ENCODE measurements at places on chromosomes 6 and 20.

DNA sequence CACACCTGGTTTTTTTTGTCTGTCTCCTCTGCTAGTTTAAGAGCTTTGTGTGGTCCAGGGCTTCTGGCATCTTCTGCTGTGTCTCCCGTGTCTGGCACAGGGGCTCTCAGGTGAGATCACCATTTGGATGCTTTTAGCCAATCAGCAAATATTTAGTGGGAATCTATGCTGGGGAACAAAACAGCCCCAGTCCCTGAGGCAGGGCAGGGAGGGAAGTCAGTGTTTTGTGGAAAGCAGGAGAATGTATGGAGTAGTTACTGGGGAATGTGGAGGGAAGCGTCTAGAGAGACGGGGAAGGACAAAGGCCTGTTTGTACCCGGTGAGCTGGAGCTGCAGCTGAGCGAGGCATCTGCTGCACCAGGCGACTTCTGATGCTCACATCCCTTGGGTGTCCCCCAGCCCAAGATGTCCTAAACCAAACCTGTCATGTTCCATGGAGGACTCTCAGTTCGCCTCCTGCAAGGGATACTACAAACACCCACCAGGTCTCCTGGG is 49.3 kb upstream of the NNAT start:
- DNase-seq, result no peak

DNA sequence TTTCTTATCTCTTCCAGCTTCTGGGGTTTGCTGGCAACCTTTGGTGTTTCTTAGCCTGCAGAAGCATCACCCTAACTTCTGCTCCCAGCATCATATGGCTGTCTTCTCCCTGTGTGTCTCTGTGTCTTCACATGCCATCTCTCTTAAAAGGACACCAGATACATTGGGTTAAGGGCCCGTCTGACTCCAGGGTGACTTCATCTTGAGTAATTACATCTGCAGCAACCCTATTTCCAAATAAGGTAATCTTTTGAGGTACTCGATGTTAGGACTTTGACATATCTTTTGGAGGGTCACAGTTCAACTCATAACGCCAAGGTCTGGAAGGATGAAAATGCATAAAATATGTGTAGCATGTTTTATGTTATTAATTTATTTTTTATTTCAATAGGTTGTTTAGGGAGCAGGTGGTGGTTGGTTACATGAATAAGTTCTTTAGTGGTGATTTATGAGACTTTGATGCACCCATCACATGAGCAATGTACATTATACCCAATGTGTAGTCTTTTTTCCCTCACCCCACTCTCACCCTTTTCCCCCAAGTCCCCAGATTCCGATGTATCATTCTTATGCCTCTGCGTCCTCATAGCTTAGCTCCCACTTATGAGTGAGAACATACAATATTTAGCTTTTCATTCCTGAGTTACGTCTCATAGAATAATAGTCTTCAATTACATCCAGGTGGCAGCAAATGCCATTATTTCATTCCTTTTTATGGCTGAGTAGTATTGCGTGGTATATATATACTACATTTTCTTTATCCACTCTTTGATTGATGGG is 131.1 kb downstream of the TBXT start:
- no peak for DNase-seq

DNA sequence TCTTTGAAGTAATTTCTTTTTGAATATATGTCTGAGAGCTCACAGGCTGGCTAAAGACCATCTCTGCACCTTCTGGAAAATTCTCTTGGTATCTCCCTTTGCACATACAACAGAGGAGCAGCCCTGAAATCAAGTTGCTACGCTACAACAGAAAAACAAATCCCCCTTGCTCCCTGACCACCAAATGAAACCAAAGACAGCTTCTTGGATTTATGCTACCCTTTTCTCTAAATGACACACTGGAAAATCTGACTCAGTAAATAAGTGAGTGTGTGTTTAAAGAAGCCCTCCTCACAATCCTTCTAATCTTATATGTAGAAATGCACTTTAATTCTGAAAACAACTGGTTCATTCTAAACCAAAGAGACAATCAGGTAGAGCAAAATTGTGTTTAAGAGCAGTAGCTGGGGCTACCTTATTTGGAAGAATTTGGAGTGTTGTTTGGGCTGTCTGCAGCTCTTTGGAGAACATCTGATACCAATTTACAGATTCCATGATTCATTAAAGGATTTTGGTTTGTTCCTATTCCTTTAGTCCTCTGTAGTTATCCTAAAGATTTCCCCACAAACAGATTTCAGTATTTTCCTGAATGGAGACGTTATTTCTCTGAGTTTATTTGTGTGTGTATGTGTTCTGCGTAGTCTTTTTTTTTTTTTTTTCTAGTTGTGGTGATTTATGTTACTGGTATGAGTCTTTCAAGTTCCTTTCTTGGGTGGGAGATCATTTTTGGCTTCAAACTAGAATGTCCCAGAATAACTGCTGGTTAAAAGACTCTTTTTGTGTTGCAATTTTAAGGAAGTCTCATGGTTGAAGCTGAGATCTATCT is 36.4 kb upstream of the UTRN start:
- DNase-seq, result peak; percentile 14

DNA sequence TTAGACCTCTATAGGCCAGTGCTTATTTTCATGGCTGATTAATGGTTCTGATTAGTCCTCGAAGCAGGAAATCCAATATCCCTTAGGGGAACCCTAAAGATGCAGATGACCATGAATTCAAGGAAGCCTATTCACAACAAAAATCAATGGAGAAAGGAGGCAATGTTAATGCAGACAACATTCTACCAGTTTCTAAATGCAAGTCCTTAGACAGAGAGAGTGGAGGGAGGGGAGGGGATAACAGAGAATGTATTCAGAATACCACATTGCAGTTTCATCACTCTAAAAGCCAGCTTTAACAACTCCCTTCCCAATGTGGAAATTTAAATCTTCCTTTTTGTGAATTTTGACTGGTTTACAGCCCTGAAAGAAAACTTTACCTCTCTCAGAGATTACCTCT is 87.1 kb upstream of the POU3F2 start:
- DNase-seq, result no peak

GRCh38 chr6:127833336-127833735 is 67.5 kb downstream of the THEMIS start:
- DNase-seq, result no peak

DNA sequence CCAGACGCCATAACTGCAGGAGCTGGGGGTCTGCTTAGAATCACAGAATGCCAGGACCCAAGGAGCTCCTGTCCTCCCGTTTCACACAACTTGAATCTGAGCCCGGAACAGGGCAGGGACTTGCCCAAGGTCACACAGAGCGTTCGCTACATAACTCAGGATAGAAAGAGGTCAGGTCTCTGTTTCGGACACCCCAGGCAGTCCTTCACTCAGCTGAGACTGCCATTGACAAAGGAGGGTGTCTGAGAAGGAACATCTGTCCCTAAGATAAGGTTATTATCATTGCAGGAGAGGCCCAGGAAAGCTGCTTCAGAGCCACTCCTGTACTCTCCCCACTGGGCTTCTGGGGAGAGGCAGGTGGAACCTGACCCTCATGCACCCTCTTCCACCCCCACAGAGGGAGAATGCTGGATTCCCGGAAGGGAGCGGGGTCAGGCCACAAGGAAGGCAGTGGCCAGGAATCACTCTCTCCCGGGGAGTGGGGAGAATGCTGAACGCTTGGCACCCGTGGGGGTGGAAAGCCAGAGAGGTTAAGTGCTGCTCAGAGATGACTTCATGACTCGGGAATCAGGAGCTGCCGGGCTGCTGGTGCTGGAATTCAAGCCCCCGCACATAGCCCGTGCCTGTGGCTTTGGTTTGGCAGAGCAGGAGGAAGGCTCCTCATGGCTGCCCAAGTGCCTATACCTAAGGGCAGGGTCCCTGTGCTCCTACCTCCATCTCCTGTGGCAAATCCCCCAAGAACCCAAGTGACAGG is 10.7 kb downstream of the SDC4 start:
- no peak for DNase-seq

- no peak for DNase-seq
Observed at GRCh38 chr6:45398075-45398813, 20.5 kb upstream of the SUPT3H start.

- DNase-seq, result no peak
Observed at GRCh38 chr20:62524505-62524911, 48.7 kb upstream of the GATA5 start.

GRCh38 chr6:161434350-161434749 is 160.5 kb upstream of the AGPAT4 start:
- DNase-seq, result no peak

DNA sequence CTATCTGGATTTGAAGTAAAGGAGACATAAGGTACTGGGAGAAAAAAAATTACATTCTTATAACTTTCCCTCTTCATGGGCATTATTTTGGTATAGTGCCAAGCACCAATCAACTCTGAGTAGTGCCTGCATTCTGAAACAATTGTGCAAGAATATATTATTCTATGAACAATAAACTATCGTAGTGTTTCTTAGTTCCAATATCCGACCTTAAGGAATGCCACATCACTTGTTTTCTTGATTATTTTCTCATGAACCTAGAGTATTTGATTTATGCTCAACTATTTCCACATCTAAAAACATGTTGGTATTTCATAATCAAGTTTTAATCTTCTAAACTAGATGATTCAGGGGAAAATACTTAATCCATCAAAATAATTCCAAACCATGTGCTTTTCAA is 294.4 kb upstream of the TBX18 start:
- DNase-seq, result no peak

GRCh38 chr20:5592165-5592564 is 158.0 kb upstream of the SHLD1 start:
- no peak for DNase-seq

- DNase-seq, result peak; percentile 88
Observed at GRCh38 chr6:158853072-158853879, 34.1 kb upstream of the EZR start.

DNA sequence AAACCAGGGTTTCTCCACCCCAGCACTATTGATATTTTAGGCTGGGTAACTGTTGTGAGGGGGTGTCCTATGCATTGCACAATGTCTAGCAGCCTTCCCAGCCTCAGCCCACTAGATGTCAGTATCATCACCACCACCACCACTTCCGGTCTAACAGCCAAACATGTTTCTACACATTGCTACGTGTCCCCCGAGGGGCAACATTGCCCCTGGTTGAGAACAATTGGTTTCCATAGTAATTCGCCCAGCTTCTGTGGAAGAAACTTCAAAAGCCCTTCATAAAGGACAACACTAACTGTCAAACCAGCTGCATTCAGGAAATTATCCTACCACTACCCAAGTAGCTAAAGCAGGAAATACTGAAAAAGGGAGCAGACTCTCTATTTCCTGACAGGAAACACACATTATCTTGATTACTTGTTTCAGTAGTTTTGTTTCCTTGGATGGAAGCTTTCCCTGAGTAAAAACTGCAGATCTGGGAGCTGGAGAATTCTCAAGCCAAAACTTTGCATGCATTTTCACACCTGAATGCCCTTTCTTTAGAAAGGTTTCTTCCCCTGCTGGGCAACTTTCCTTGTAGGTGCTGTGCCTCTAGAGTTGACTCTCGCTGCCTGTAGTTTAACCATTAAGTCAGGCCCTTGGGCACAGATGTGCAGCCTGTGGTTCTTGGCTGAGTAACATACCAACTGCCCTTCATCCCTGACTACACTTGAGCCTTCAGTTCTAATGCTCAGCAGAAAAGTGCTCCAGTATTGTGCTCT is 23.6 kb downstream of the PKHD1 start:
- DNase-seq, result peak; percentile 31

GRCh38 chr6:132161283-132161682 is 210.1 kb upstream of the CCN2 start:
- no peak for DNase-seq

- no peak for DNase-seq
Observed at GRCh38 chr6:132147530-132148011, 196.4 kb upstream of the CCN2 start.

- DNase-seq, result no peak
Observed at GRCh38 chr20:62773845-62774714, 22.2 kb upstream of the MRGBP start.

- DNase-seq, result peak; percentile 15
Observed at GRCh38 chr6:77456531-77457248, 6.6 kb downstream of the HTR1B start.

All from inflammatory macrophage treated with lipopolysaccharide for 4 hours (primary cell).